H4 (cell line): ENCODE measurements at places on chromosomes 1 and 21.

DNA sequence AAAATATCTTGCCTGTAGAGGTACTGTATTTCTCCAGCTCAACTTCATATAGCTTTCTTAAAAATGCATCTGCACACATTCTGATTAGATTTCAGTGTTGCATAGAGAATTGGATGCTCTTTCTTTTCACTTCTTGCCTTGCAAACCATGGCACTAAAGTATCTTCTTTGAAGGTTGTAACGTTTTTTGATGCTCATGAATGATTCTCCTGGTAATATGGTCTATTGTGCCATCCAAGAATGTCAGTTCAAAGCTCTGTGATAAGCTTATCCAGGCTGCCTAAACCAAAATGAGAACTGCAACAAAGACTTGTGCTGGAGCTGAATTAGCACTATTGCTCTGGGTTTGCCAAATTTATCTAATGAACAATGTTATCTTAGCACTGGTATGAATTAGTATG is 1.9 kb downstream of the SGIP1 start:
- DNase-seq: no peak

GRCh38 chr1:81430236-81430938 is 370.3 kb upstream of the ADGRL2 start:
- no peak for DNase-seq

DNA sequence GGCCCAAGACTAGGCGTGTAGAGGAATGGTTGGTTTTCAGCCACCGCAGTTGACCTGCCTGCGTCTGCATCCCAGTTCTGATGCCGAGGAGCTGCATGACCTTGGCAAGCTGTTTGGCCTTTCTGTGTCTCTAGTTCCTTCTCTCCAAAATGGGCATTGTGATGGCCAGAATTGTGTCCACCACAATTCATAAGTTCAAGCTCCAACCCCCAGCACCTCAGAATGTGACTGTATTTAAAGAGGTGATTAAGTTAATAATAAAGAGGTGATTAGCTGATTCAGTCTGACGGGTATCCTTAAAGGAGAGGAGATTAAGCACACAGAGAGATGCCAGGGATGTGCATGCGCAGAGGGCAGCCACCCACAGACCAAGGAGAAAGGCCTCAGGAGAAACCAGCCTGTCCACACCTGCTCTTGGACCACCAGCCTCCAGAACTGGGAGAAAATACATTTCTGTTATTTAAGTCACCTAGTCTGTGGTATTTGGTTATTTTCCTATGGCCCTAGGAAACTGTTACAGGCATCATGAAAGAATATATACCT is 28.5 kb downstream of the MAB21L3 start:
- no peak for DNase-seq

DNA sequence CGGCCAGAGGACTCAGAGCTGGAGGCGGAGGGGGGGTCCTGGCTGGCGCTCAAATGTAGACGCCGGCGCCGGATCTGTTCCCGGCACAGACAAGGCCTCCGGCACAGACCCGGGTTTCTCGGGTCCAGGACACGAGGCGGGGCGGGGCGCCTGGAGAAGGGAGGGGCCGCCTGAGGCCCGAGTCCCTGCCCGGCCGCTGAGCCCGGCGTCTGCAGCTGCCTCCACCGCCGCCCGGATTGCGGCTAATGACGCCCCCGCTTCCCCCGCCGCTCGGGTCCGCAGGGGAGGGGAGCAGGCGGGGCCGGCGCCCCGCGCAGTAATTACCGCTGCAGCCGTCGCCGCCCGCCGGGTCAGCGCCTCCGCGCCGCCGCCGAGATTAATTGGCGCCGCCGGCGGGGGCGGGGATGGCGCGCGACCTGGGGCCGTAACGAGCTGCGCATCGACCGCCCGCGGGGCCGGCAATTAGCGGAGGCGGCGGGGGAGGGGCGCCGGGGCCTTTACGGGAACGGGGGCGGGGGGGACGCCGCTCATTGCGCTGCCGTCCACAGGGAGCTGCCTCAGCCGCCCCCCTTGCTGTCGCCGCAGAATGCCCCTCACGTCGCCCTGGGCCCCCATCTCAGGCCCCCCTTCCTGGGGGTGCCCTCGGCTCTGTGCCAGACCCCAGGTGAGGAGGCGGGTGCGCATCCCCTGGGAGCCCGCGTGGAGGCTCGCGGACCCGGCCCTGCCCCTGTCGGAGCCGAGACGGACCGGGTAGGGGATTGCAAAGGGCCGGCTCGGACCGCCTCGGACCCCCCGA is 17.3 kb downstream of the NOC2L start:
- peak; percentile 91 for DNase-seq

GRCh38 chr1:240666568-240667198 is 54.7 kb upstream of the GREM2 start:
- DNase-seq: no peak

GRCh38 chr21:27346041-27346448 is 379.2 kb upstream of the ADAMTS5 start:
- DNase-seq: no peak

GRCh38 chr21:28100366-28100765 is 892.3 kb downstream of the LTN1 start:
- DNase-seq: no peak

DNA sequence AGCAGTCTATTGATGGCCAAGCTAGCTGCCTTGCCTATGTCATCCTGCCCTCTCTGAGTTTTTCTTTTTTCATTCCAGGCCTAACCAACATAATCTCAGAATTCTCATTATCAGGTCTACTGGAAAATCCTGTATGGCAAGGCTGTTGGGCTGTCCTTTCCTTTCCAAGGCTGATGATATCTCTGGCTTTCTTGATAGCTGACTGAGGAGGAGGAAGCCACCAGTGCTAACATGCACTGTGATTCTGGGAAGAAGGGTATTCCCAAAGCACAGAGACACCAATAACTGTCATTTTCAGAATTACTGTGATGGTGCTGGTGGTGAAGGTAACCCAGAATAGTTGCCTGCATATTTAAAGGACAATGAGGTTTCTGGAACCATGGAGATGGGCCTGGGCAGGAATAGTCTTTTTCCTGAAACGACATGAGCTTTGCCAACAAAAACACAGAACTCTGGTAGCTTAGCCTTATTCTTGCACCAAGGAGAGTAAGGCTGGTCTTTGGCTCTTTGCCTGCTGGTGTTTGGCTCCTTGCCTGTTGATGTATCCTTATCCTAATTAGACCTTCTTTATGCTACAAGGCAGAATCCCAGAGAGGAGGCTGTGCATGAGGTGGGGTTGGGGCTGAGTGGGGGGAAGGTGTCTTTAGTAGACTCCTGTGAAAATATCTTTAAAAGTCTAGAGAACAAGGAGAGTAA is 157.4 kb downstream of the TNFSF18 start:
- DNase-seq: peak; percentile 23

DNA sequence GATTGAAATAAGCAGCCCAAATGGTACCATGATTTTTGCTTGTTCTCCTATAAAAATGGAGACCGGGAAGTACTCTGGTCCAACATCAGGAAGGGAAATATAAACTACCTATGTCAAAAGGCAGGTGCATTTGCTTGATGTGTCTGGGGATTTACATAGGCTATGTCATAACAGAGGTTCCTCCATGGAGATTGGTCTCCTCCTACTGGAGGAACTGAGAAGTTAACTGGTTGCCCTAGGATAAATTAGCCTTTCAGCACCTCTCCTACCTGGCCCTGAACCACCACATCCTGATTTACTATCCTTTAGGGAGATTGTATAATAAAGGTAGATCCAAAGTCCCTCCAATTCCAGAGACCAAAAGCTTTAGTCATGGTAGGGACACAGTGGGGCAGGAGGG is 1109.3 kb upstream of the B3GALT2 start:
- peak; percentile 36 for DNase-seq

GRCh38 chr1:32768110-32768850 is 48.9 kb downstream of the YARS1 start:
- DNase-seq: no peak

- no peak for DNase-seq
These were observed 516.7 kb upstream of the B3GALT2 start for GRCh38 chr1:193703121-193703520.

DNA sequence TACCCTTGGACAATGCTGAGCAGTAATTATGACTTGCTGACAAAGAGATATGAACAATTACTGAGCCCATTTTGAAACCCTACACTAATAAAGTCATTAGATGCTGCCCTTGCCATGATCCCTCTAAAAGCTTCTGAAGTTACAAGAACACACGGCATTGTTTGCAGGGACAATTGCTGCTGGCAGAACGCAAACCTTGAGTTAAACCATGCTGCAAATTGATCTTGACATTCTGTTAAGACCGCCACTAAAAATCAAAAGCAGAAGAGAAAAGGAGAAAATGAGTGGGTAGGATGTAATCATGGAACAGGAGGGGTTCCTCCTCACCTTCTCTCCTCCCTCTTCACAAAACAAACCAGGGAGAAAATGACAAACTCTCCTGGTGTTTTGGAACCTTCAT is 136.2 kb upstream of the DMRTA2 start:
- DNase-seq: no peak

DNA sequence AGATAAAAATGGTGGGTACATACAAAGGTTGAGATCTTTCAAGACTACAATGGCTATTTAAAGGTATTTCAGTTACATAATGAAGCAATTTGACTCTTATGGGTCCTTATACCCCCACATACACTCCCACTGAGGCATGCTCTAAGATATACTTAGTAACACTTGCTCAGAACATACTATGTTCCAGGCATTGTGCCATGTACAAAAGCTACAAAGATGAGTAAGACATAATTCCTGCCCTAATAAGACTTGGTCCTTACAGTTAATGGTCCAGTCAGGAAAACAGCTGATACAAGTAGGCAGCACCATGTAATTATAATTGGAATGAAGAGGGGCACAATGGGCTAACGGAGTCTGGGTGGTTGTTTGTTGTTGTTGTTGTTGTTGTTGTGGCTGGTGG is 166.7 kb upstream of the BEND5 start:
- no peak for DNase-seq

- DNase-seq: no peak
These were observed 20.2 kb upstream of the ZMYM1 start for GRCh38 chr1:35058988-35059387.

GRCh38 chr1:99657213-99658030 is 11.5 kb downstream of the PALMD start:
- DNase-seq: no peak

DNA sequence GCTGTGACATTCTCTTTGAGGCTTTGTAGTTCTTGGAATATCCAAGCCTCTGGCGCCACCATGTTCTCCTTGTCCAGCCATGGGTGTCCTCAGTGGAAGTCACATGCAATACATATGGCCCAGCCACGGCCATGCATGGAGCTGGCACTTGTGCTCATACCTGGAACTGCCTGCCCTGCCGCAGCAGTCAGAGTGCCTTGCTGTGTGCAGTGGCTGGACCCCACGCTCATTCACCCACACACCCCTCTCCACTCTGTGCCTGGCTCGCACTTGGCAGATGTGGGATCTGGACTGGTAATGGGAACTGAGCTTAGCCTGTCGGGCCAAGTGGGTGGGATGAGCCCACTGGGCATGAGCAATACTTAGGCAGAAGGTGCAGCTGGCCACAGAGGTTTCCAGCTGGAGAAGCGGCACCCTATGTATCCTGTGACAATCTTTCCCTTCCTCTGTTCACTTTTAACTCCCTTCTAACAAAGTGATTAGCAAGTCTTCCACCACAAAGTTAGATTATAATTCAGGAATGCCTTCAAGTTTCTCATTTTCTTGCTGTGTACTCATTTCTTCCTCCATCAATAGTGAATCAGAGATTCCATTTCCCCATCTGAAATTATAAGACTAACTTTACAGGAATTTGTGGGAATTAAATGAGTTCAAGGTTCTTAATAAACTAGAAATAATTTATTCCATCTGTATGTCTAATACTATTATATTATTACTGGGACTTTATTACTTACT is 351.6 kb upstream of the NCAM2 start:
- no peak for DNase-seq

DNA sequence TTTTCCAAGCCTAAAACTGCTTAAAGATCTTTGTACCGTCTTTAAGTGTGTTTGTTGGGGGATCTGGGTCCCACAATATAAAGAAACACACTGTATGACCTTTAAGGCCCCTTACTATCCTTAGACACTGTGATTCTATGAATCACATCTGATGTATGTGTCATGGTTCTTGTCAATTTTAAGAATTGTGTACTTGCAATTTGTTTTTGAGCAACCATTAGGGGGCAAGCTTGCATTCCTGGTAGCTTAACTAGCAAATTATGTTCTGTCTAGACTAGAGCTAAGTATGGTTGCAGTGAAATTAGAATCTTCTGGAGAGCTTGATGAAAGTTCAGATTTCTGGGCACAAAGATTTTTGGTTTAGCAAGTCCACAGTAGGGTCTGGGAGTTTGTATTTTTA is 219.5 kb downstream of the TPR start:
- DNase-seq: peak; percentile 45

DNA sequence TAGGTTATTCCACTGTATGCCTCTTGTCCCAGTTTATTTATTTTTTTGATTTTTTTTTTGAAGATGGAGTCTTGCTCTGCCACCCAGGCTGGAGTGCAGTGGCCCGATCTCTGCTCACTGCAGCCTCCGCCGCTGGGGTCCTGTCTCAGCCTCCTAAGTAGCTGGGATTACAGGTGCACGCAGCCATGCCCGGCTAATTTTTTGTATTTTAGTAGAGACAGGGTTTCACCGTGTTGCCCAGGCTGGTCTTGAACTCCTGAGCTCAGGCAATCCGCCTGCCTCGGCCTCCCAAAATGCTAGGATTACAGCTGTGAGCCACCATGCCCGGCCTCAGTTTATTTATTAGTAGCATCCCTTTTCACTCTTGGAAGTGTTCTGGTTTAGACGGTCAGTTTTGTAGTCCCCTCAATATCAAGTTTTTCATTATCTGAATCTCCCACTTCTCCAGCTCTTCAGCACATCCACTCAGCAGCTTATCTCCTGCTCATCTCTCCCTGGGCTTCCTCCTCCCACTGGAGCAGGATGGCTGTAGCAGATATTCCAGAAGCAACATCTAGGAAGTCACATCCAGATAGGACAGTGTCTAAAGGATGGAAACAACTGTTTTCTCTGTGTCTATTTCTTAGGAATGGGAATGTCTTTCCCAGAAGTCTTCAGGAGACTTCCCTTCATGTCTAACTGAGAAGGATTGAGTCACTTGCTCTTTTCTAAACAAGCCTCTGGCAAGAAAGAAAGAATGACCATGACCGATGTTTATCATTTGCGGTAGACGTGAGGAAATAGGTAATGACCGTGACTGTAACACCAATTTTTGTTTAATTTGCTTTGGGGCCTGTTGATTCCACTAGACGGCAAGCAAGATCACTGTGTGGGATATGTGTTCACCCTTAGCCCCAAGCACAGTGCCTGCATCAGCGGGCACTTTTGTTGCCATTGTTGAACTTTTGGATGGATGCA is 14.4 kb downstream of the CCDC190 start:
- peak; percentile 93 for DNase-seq

GRCh38 chr1:231590453-231591198 is 36.0 kb upstream of the DISC1 start:
- DNase-seq: peak; percentile 46

GRCh38 chr1:117611894-117612483 is 6.1 kb downstream of the TENT5C start:
- DNase-seq: no peak

DNA sequence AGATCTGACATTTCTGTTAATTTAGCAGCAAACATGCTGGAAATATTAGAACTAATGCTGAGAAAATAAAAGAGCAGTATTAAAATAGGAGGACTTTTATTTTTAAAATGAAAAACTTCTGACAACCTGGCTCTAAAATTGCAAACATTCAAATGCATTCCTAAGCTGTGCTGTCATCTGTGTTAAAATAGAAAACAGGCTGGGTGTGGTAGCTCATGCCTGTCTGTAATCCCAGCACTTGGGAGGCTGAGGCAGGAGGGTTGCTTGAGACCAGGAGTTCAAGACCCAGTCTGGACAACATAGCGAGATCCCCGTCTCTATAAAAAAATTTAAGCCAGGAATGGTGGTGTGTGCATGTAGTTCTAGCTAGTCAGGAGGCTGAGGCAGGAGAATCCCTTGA is 44.6 kb downstream of the MIGA1 start:
- DNase-seq: no peak
